Right atrium auricular region (tissue), 2 donors: ENCODE measurements at places on chromosomes 3 and 15. TPM values are rescaled to one million over a fixed set of nuclear protein-coding genes. Genes with fewer than 3 reads are reported as not detected.
A peak's percentile ranks its signal among the peaks of the same experiment; 100 is the strongest.

Gene GOLGA6L4
- 0.15 TPM for total RNA-seq

GRCh38 chr3:41710646-41711388 lies 251.1 kb downstream of the ULK4 start:
- no peaks in the 10 kb centered on the region for H3K4me1 ChIP-seq
- H3K27me3 ChIP-seq: no peaks in the 10 kb centered on the region
- DNase-seq: no peak
- no peaks in the 10 kb centered on the region for H3K36me3 ChIP-seq
- no peak overlapping the region for H3K27ac ChIP-seq
- H3K4me3 ChIP-seq: no peak overlapping the region

- H3K4me1 ChIP-seq: peaks cover 45% of the 10 kb centered on the region
- H3K36me3 ChIP-seq: no peaks in the 10 kb centered on the region
- no peak overlapping the region for H3K4me3 ChIP-seq
- H3K27me3 ChIP-seq: no peaks in the 10 kb centered on the region
Observed at GRCh38 chr3:4551794-4552442, 58.8 kb downstream of the ITPR1 start.

DNA sequence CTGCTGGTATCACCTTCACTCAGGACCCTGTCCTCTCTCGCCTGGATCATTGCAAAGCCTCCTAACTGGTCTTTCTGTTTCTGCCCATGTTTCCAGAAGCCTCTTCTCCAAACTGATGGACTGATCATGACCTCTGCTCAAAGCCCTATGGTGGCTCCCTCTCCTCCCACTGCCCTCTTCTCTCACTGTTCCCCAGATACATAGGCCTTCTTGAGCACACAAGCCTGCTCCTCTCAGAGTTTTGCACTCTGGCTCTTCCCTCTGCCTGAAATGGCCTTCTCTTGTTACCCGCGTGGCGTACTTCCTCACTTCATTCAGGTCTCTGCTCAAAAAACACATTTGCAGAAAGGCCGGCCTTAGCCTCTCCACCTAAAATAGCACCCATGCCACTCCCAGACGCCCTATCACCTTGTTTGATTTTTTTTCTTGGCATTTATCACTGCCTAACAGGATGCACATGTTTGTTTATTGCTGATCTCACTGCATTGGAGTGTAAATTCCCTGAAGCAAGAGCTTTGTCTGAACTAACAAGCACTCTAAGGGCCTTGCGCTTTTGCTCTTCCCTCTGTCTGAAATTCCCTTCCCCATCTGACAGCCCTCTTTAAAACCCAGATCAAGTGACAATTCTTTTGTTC lies 1.4 kb upstream of the ETFA start:
- no peak for DNase-seq
- H3K27ac ChIP-seq: no peak overlapping the region
- no peaks in the 10 kb centered on the region for H3K4me1 ChIP-seq

DNA sequence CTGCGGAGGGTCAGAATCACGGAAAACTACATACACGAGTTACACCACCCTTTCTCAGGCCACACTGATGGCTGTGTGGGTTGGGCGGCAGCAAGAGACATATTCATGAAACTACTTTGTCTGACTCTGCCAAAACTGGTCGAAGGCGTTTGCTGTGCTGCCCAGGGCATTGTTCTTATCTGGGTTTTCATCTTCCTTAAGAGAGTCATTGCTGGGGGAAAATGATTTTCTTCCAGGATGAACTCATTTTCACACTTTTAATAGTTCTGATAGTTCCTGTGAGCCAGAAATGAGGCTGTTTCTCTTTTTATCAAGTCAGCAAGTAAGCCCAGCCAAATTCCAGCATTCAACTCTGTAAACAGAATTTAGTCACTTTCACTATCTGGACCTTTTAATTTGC lies 47.6 kb downstream of the TRIM71 start:
- H3K27me3 ChIP-seq: no peaks in the 10 kb centered on the region
- H3K27ac ChIP-seq: no peak overlapping the region
- no peak overlapping the region for H3K4me3 ChIP-seq
- H3K4me1 ChIP-seq: no peaks in the 10 kb centered on the region

GRCh38 chr3:125220727-125221429 lies 8.3 kb upstream of the SLC12A8 start:
- no peaks in the 10 kb centered on the region for H3K27me3 ChIP-seq
- no peak overlapping the region for H3K27ac ChIP-seq
- no peaks in the 10 kb centered on the region for H3K36me3 ChIP-seq
- DNase-seq: no peak
- no peaks in the 10 kb centered on the region for H3K4me1 ChIP-seq
- no peak overlapping the region for H3K4me3 ChIP-seq

- H3K4me3 ChIP-seq: no peak overlapping the region
- no peaks in the 10 kb centered on the region for H3K36me3 ChIP-seq
- no peak overlapping the region for H3K27ac ChIP-seq
- no peak for DNase-seq
- H3K27me3 ChIP-seq: no peaks in the 10 kb centered on the region
- peaks cover 8% of the 10 kb centered on the region for H3K4me1 ChIP-seq
Observed at GRCh38 chr15:79366691-79367090, 55.8 kb downstream of the TMED3 start.

GRCh38 chr15:87145696-87146095 lies 1066.0 kb downstream of the AGBL1 start:
- no peak for DNase-seq
- no peak overlapping the region for H3K27ac ChIP-seq
- no peak overlapping the region for H3K4me3 ChIP-seq
- H3K36me3 ChIP-seq: no peaks in the 10 kb centered on the region
- no peaks in the 10 kb centered on the region for H3K27me3 ChIP-seq

- H3K4me1 ChIP-seq: no peaks in the 10 kb centered on the region
- no peak for DNase-seq
- H3K27ac ChIP-seq: no peak overlapping the region
- no peaks in the 10 kb centered on the region for H3K36me3 ChIP-seq
Observed at GRCh38 chr15:33242165-33242564, 47.7 kb upstream of the FMN1 start.

DNA sequence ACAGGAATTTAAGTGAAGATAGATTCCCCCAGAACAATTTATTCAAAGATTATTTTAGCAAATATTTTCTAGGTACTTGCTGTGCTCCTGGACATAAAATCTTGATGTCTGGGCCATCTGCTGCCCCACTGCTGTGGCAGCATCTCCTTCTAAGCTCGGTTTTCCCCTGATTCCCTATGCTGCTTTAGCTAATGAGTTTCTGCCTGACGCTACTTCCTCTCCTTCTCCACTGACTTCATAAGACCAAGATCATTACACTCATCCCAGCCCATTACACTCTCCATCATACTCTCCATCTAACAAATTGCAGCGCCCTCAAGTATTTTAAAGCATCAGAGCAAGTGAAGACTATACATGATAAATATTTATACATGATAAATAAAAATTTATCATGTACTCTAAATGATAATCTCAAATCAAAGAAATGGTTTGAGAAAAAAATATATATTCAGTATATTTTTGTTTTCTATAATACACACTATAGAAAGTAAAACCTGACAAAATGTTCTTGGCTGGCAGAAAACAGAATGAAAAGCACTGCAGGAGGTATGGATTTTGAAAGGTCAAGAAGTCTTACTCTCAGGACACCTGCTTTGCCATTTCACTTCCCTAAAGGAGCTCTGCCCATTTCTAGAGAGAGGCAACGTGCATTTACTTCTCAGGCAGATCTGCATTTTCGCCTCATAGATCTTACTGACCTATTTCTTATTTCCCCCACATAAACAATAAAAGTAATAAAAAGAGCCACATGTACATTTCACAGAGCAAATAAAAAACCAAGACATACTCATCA lies 232.0 kb downstream of the KCNMB2 start:
- no peak for DNase-seq
- no peak overlapping the region for H3K27ac ChIP-seq
- no peaks in the 10 kb centered on the region for H3K36me3 ChIP-seq
- H3K27me3 ChIP-seq: no peaks in the 10 kb centered on the region
- no peaks in the 10 kb centered on the region for H3K4me1 ChIP-seq

DNA sequence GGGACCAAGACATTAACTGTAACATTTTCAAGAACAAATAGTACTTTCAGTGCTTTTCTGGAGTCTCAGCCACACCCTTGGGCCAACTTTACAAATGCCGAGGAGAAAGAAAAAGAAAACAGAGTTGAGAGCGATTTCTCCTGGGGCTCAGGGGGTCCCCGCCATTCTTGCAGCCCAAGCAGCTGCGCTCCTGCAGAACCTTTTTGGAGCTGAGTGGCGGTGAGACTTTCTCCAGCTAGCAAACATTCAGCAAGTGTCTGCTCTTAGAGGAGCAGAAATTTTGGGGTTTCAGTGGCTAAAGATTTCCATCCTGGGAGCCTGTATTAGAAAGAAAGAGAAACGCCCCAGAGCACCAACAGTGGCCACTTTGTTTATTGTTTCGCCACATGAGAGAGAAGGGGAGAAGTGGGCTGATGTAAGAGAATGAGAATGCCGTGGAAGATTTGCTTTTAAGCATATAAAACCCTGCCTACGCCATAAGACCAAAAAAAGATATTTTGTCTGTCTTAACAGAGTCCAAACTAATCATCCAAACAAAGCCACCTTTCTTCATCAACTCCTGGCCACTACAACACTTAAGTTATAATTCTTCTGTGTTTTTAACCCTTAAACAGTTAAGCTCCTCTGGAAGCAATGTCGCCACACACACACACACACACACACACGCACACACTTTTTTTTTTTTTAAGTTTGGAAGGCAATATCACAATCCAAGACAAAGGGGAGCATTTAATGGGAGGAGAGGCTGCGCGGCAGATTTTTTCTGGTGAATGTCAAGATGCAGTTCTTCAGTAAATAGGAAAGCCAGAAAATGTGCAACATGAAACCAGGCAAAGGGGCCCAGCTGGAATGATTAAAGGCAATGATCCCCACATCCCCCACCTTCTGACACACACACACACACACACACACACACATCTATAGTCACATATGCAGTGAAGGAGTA lies 19.2 kb downstream of the EID1 start:
- H3K4me1 ChIP-seq: no peaks in the 10 kb centered on the region
- no peaks in the 10 kb centered on the region for H3K27me3 ChIP-seq
- H3K4me3 ChIP-seq: peak overlapping the region; percentile 7
- DNase-seq: no peak
- H3K27ac ChIP-seq: peak overlapping the region; percentile 42

Gene AP4E1
- total RNA-seq: 7.0 TPM

DNA sequence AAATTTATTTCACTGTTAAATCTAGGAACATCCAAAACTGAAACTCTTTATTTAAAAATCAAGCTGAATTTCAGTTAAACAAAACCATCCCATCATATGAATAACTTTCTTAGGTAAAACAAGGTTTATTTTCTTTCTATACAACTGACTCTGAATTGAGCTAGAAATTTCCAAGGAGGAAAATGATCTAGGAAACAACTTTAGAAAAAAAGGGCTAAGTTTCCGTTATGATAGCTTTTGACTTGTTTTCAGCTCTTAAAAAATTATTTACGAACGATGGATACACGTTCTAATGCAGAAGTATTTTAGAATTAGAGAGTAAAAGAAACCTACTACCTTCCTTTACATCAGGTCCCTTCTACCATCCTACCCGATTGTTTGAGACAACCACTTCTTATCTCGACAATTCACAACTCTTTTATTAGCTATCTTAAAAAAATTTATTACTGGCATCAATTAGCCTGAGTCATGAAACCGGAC lies 1.8 kb upstream of the IGF1R start:
- no peaks in the 10 kb centered on the region for H3K27me3 ChIP-seq
- peak overlapping the region; percentile 86 for H3K27ac ChIP-seq
- H3K36me3 ChIP-seq: no peaks in the 10 kb centered on the region

- no peaks in the 10 kb centered on the region for H3K4me1 ChIP-seq
- H3K4me3 ChIP-seq: no peak overlapping the region
- no peaks in the 10 kb centered on the region for H3K27me3 ChIP-seq
Observed at GRCh38 chr3:188489639-188490405, 335.9 kb downstream of the LPP start.

Gene RYK
- total RNA-seq: 61.0 TPM

GRCh38 chr3:161737171-161737570 lies 240.6 kb downstream of the OTOL1 start:
- no peak for DNase-seq
- H3K36me3 ChIP-seq: no peaks in the 10 kb centered on the region
- no peak overlapping the region for H3K4me3 ChIP-seq
- no peaks in the 10 kb centered on the region for H3K27me3 ChIP-seq

- peaks cover 24% of the 10 kb centered on the region for H3K4me1 ChIP-seq
- no peak overlapping the region for H3K4me3 ChIP-seq
- DNase-seq: no peak
Observed at GRCh38 chr3:123314359-123315270, 112.9 kb downstream of the SEC22A start.
